Cardiac muscle cell (in vitro differentiated cells and primary cell): ENCODE measurements at places on chromosomes 5 and 9. TPM values are rescaled to one million over a fixed set of nuclear protein-coding genes. Genes with fewer than 3 reads are reported as not detected.

- peak; percentile 57 for DNase-seq
Measured at GRCh38 chr5:57277085-57277484, 103.2 kb downstream of the GPBP1 start.

DNA sequence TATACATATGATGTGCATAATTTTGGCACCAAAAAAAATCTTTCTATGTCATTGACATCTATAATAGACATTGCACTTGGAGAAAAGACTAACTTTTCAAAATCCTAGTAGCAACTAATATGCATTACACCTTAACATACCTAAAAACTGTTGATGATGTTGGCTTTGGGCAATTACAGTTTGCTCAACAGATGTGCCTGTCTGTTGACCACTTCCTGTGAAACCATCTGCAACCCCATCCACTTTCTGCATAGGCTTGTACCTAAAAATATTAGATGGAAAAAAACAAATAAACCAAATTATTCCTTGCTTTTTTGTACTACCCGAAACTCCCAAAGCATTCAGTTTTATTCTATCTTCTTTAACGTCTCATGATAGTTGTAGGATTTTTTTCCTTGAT is 248.6 kb downstream of the RFX3 start:
- DNase-seq, result no peak

DNA sequence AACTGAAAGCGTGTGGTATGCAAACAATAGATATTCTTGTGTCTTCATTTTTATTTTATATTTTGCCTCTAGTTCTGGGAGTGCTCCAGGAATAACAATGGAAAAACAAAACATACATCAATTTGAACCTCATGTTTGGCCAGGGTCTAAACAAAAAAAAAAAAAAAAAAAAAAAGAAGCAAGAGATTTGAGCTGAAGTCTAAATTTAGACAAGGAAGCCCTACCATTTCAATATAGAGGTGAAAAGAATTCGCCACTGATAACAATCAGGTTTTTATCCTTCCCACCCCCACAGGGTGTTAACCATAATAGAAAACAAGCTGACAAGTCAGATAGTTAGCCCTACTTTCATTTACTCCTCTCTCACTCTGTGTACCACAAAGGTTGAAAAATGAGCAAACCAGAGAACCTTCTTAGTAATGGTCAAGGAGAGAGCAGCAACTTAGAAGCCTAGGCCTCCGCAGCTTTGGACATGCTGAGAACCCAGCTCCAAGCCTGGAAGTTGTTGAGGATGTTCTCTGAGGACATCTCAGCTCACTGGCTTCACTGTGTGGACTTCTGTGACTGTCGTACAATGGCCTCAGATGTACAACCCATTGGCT is 118.2 kb upstream of the HMHB1 start:
- DNase-seq, result no peak

DNA sequence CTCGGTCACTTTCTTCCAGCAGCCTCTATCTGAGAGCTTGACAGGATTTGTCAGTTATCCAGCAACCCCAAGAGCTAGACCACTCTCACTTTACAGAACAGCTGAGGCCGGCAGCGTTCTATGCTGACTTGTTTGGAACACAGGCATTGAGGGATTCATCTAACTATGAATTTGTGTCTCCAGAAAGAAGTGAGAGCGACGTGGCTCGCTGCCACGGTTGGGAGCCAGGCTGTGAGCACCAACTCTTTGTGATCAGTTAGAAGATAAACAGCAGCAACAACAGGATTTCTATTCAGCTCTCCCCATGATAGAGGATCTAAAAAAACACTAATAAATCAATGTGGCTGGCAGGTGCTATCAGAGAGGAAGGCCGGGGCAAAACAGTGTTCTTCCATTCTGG is 58.6 kb downstream of the NPR3 start:
- DNase-seq, result no peak

- no peak for DNase-seq
Measured at GRCh38 chr9:108113596-108113995, 624.0 kb upstream of the KLF4 start.

GRCh38 chr5:36360307-36360706 is 58.6 kb upstream of the RANBP3L start:
- DNase-seq, result peak; percentile 11

GRCh38 chr5:137282216-137282615 is 216.9 kb downstream of the SPOCK1 start:
- DNase-seq, result peak; percentile 28

DNA sequence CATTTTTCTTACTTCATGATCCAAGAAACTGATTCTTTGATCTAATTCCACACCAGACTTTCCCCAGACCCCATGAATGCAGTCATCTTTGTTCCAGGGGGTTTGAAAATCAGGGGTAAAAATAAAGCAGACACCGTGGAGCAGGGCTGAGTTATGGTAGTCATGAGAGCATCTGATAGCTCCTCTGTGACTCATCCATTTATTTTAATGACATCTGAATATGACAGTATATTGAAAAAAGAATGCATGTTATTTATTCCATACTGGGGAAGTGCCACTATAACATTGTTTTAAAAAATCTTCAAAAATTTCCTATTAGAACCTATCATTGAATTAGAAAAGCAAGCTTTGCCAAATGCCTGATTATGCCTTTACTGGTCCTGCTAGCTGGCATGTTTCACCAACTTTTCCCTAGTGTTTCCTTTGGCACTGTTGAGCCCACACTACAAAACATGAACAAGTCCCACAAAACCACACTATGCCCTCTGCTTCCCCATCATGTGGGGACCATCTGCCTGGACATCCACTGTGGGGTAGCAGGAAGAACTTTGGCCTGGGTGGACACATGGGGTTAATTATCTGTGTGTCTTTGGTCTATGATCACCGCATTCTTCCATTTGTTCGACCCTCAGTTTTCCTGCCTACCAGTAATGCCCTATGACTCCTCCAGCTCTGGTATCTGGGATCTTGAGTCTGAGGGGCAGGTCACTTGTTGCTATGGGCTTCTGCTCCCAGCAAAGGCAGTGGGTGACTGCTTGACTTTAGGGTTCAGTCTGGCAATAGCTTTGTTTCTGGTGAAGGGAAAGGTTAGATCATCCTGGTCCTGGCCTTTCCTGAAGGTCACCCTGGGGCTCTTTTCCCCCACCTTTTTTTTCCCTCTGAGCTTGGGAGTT is 82.7 kb upstream of the PANK3 start:
- DNase-seq, result no peak

DNA sequence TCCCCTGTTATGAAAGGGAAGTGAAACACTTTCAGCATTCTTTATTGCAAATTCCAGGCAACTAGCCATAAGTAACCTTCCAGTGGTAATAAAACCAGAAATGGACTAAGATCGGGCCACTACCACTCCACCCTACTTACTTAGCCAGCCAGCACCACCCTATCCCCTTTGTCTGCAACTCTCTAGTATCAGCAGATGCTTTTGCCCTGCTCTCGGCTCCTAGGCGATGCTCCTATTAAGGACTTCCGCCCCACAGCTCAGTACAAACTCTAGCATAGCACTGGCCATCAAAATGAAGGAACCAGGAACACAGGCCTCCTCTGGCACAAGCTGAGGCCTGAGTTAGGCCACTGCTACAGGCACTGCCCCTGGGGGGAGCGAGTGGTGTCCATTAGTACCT is 81.2 kb downstream of the GLDC start:
- no peak for DNase-seq

- DNase-seq, result peak; percentile 73
Measured at GRCh38 chr5:173645437-173645807, 29.0 kb upstream of the BOD1 start.

DNA sequence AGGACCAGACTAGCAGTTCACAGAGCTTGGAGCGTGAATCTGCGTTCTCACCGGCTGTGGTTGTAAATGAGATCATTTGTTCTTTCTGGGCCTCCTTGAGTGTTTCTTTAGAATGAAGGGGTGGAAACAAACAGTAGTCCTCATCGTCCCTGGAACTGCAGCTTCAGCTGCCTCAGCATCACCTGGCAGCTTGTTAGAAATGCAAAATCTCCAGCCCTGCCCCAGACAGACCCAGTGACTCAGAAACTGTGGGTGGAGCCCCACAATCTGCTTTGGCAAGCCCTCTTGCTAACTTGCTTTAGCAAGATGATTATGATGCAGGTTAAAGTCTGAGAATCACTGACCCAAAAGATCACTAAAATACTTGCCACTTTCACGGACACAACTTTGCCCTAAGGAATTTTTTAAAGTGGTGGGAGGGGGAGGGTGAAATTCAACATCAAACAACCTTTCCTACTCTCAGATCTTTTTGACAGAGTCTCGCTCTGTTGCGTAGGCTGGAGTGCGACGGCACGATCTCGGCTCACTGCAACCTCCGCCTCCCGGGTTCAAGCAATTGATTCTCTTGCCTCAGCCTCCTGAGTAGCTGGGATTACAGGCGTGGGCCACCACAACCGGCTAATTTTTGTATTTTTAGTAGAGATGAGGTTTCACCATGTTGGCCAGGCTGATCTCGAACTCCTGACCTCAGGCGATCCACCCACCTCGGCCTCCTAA is 86.0 kb downstream of the BRINP1 start:
- peak; percentile 13 for DNase-seq

DNA sequence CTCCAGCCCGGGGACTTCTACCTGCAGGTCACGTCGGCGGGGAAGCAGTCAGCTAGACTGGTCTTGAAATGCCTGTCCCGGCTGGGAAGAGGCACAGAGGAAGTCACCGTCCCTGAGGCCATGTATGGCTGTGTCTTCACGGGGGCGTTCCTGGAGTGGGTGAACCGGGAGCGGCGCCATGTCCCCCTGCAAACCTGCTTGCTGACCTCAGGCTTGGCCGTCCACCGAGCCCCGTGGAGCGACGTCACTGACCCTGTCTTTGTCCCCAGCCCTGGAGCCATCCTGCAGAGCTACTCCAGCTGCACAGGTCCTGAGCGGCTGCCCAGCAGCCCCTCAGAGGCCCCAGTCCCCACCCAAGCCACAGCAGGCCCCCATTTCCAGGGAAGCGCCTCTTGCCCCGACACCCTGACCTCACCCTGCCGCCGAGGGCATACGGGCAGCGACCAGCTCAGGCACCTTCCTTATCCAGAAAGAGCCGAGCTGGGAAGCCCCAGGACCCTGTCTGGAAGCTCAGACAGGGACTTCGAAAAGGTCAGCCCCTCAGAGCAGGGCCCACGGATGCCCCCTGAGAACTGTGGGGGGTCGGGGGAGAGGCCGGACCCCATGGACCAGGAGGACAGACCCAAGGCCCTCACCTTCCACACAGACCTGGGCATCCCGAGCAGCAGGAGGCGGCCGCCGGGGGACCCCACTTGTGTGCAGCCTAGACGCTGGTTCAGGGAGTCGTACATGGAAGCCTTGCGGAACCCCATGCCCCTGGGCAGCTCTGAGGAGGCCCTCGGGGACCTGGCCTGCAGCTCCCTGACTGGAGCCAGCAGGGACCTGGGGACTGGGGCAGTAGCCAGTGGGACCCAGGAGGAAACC is 47.8 kb downstream of the PLEKHG4B start:
- no peak for DNase-seq

GRCh38 chr5:50853151-50853550 is 186.7 kb downstream of the PARP8 start:
- no peak for DNase-seq

LCN9 gene
- not detected in 2 replicates for total RNA-seq

C9orf153 gene
- total RNA-seq, result 0.74 and 1.0 TPM in 2 replicates

PRSS3 gene
- total RNA-seq, result not detected in 2 replicates

NKD2 gene
- 3.4 and 4.4 TPM in 2 replicates for total RNA-seq

FRMPD1 gene
- total RNA-seq, result 0.15 and 1.5 TPM in 2 replicates
